ENCODE measurements at places on chromosomes 2 and 18.

GRCh38 chr2:172552547-172553291, 3.2 kb upstream of the PDK1 start:
- no peak for DNase-seq

DNA sequence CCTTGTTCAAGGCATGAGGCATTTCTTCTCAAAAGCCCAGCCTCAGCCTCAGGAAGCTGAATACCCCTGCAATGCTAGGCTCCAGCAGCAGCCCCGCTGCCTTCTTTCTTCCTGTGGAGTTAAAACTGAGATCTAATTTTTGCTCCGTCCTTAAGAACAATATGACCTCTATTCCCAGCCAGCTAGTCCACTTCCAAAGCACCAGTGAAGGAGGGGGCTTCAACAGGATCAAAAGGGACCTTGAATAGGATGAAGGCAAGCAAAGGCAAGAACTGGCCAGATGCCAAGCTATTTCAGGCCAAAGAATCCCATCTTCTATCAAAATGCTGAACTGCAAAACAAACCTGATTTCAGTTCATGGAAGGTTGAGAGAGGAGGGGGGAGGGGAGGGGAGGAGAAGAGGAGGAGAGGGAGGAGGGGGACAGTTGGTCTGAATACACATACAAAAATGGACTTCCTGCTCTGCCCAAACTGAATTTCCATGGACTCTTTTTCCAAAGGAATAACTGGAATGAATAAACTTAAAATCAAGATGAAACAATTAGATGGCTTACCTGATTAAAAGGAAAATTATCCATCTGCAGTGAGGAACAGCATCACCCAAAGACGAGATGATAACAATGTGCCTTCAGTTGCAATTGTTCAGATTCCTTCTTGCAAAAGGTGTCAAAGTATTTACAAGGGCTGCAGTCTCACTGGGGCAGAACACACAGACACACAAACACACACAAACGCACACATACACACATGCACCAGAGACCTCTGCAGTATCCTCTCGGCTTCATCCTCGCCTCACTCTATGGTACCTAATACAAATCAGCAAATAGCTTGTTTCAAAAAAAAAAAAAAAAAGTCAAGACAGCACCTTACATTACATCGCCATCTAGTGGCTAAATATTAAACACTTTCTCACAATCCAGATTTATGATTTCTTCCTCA, at the start of gene SCN1A:
SCN1A (minus strand) TSS at position 804 of the 939 bp plus-strand sequence. CDS start 54,399 bp downstream, outside the sequence.
- DNase-seq = no peak

DNA sequence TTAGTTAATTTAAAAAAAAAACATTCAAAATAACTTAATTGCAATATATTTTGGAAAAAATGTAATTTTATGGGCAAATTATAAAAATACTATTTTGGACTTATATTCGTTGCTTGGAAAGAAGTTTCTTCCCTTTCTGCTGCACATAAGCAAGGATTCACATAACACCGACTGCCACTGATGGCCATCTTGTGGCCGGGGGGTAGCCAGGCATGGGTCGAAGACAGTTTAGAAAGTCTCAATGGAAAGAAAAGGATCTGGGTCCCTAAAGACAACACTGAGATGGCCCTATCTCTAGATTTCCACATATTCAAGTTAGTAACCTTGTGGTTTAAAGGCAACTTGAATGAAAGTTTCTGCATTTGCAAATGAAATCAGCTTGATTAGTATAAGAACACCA, 318.6 kb downstream of the AKAIN1 start:
- DNase-seq = no peak

DNA sequence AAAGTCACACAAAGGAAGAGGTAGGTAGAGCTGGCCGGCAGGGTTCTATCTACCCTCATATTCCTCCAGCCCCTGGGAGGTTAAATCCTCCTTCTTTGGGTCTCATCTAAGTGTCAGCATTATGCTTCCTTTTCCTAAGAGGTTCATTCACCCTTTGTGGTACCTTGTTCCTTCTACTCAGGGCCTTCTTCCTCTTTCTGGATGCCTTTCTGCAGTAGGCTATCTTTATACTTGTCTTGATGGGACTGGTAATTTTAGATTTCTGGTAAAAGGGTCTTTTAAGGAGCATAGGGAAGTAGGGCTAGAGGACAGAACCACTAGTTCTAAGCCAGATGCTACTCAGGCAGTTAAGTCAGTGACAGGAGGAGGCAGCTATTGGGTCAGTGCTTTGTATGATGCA, 13.7 kb upstream of the TNP1 start:
- DNase-seq = no peak

GRCh38 chr2:68325056-68325455, 5.3 kb upstream of the CNRIP1 start:
- no peak for DNase-seq

- no peak for DNase-seq
Observed at GRCh38 chr2:118968961-118969733, 27.2 kb downstream of the MARCO start.
